ENCODE measurements at places on chromosomes 11 and 22. TPM values are rescaled to one million over a fixed set of nuclear protein-coding genes. Genes with fewer than 3 reads are reported as not detected.

GRCh38 chr22:49305214-49305965 lies 522.3 kb downstream of the BRD1 start:
- peak; percentile 65 for DNase-seq

- DNase-seq: no peak
Measured at GRCh38 chr22:43144949-43145348, 1.8 kb upstream of the MCAT start.

- DNase-seq: no peak
Measured at GRCh38 chr11:115164774-115165173, 339.4 kb downstream of the CADM1 start.

The RBMXL2 gene
- total RNA-seq: not detected

DNA sequence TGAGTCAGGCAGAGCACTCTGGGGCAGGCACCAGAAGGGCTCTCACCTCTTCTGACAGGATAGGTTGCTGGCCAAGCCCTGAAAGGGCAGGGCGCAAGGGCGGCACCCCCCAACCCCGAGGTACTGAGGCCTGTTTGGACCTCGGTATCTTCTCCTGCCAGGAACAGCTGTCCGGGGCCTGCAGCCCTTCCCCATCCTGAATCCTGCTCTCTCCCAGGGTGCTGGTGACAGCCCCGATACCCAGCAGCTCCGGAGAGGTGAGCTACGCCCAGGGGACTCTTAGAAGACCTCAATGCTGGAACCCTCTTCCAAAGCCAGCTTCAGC lies 79.1 kb downstream of the PHF21B start:
- DNase-seq: no peak

DNA sequence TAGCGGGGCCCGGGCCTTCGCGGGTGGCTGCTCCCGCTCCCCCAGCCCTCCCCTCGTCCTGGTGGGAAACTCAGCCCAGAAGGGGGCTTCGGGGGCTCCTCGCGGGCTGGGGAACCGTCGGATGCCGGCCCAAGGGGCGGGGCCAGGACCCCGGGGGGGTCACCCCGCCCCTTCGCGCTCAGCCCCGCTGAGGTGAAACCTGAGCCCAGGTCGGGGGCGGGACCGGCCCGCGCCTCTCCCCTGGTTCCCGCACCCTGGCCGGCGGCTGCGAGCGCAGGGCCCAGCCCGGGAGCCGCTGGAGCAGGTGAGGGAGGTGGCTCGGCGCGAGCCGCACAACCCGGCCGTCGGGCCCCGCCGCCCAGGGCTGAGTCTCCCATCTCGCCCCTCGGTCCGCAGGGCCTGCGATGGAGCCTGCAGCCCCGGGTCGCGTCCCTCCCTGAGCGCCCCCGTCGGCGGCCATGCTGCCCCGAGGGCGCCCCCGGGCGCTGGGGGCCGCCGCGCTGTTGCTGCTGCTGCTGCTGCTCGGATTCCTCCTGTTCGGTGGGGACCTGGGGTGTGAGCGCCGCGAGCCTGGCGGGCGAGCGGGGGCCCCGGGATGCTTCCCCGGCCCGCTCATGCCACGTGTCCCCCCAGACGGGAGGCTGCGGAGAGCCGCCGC lies at the start of gene LARGE2:
LARGE2 (plus strand) TSS at position 232 of the 658 bp plus-strand sequence; CDS start at position 459, 227 bp downstream.
- peak; percentile 85 for DNase-seq

The SCT gene
- total RNA-seq: not detected

GRCh38 chr11:77411717-77412441 lies 62.0 kb downstream of the PAK1 start:
- peak; percentile 93 for DNase-seq

GRCh38 chr11:567629-568292 lies 7.0 kb downstream of the RASSF7 start:
- DNase-seq: no peak

The DMC1 gene
- total RNA-seq: 0.97 TPM

GRCh38 chr11:33948494-33948893 lies 56.6 kb upstream of the LMO2 start:
- no peak for DNase-seq

The ZNF214 gene
- 3.3 TPM for total RNA-seq

The SLC22A8 gene
- total RNA-seq: not detected

The C11orf42 gene
- not detected for total RNA-seq

GRCh38 chr22:20798974-20799373 lies 25.1 kb downstream of the SERPIND1 start:
- DNase-seq: no peak

DNA sequence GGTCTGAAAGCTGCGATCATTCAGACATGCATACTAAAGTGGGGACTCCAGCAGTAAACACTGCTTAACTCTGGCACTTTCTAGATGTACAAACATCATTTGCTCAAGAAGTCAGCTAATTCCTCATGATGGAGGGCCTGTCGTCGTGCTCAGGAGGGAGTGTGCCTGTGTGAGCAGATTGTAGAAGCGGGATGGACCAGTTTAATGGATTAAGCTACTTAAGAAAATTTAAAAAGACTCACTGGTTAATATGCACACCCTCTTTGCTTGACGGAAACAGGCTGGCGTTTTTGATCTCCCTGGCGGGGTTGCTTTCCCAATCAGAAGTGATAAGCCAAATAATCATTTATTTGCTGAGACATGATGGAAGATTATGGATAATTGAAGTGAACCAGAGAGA lies 79.0 kb downstream of the LDLRAD3 start:
- DNase-seq: no peak

The TTC12 gene
- total RNA-seq: 17.6 TPM

DNA sequence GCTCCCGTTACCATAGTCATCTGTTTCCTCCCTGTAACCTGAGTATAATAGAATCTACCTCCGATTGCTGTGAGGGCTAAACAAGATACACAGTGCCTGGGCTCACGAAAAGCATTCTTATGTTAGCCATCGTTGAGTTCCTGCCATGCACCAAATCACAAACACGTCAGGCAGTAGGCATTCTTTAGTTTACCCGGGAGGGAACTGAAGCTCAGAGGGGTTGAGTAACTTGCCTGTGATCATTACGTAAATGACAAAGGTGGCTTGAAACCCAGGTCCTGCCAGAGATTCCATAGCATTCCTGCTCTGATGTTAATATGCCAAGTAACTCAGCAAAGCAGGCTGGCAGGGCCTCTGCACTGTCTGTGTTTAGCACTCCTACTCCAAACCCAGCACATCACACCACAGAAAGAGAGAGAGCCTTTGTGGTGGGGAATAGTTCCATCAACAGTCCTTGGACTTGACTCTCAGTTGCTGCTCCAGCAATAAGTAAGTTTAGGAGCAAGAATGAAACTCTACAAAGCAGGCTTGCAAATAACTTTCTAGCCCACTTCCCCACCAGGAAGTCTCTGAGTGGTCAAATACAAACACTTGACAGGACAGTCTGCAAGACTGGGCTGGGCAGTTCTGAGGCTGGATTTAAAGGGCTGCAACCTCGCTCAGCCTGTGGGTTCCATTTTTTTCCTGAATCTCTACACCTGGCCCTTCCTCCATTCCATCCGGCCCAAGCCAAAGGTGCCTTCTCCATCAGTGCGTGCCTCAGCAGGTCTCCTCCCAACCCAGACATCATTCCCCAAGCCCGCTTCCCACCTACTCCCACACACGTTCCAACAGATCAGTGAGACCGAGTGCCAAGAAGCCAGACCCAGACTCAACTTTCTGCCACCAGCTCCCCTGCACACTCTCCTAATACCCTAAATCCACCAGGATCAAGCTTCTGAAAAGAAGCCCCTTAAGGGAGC lies 1.1 kb downstream of the SCN2B start:
- DNase-seq: no peak

GRCh38 chr11:128708660-128709059 lies 14.8 kb downstream of the FLI1 start:
- no peak for DNase-seq

GRCh38 chr11:103358251-103358650 lies 249.0 kb downstream of the DYNC2H1 start:
- DNase-seq: no peak

The NUP50 gene
- 49.5 TPM for total RNA-seq

The SLC22A25 gene
- not detected for total RNA-seq

The XBP1 gene
- 216 TPM for total RNA-seq

The P2RY6 gene
- total RNA-seq: 3.6 TPM

The NCAM1 gene
- 3.5 TPM for total RNA-seq

Data from lower lobe of right lung (tissue), 2 donors.